ENCODE measurements at places on chromosomes 4 and X.

DNA sequence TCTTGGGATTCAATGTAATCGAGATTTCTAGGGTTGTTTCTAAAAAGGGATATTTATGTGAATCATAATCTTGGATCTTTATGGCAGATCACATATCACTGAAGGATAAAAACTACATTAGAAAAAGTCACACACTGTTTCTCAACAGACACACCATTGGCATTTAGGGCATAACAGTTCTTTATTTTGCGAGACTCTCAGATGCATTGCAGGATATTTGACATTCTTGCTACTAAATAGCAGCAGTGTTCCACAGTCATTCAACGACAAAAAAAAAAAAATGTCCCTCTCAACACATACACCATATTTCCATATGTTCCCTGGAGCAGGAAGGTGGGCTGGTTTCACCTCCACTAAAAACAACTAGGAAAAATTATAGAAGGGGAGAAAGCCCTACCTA lies 243.4 kb upstream of the PCDH18 start:
- no peak for DNase-seq

- DNase-seq: no peak
These were observed 1040.7 kb upstream of the INTU start for GRCh38 chr4:126592088-126592487.

DNA sequence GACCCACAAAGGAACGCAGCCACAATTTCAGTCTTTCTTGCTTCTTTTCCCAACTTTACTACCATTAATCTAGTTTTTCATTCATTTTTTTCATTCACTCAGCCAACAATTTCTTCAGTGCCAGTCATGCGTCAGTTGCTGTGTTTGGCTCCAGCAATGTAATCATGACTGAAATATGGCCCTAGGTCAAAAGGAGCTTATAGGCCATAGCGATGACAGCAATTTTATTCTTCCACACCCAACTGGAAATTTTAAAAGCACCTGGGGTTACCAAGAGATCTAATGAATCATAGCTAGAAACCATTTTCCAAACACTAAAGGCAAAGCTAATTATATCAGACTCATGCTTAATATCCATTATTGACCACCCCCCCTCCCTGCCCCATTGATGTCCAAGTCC lies 29.8 kb upstream of the C1QTNF7 start:
- DNase-seq: no peak

- no peak for DNase-seq
These were observed 21.7 kb upstream of the CXCL8 start for GRCh38 chr4:73718375-73719373.

GRCh38 chr4:40586034-40586433 lies 43.6 kb downstream of the RBM47 start:
- DNase-seq: no peak

DNA sequence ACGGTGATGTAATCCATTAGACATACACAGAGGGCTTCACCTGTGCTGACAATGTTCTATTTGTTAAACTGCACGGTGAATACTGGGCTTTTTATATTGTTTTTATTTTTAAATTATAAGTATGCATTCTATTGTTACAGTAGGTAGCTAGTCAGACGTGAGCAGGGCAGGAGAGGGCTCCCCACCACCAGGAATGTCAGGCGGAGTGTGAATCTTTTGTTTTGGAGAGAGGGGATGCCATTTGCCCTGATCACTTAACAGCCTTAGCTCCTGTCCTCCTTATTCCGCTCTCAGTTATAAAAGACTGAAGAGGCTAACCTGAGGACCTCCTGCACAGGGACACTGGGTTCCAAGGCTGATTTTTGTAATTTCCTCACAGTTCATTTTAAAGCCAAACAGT lies 151.6 kb upstream of the TAPT1 start:
- DNase-seq: no peak

DNA sequence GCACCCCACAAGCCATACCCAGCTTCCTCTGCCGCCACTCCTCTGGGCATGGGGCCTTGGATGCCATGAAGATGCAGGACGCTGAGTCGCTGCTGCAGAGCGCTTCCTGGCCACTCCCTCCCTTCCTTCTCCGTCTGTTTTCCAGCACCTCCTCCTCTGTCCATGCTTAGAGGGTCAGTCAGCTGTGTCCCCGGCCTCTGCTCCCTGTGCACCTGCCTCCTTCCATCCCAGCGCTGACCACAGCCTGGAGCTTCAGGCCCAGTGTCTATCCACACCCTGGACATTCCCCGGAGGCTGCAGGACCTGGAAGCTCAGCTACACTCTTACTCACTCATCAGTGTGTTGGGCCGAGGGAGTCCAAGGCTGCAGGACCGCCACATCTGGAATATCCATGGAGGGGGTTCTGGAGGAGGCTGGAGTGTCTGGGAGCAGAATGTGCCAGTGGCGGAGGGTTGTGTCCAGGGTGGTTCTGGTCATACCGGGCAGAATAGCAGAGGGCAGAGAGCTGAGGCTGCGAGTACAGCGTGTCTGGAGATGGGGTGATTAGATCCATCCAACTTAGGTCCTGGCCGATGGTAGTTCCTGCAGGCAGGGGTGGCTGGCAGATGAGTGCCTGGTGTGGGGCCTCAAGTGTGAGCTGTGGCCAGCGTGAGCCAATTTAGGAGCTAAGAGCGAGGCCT lies 58.6 kb upstream of the ADRA2C start:
- no peak for DNase-seq

DNA sequence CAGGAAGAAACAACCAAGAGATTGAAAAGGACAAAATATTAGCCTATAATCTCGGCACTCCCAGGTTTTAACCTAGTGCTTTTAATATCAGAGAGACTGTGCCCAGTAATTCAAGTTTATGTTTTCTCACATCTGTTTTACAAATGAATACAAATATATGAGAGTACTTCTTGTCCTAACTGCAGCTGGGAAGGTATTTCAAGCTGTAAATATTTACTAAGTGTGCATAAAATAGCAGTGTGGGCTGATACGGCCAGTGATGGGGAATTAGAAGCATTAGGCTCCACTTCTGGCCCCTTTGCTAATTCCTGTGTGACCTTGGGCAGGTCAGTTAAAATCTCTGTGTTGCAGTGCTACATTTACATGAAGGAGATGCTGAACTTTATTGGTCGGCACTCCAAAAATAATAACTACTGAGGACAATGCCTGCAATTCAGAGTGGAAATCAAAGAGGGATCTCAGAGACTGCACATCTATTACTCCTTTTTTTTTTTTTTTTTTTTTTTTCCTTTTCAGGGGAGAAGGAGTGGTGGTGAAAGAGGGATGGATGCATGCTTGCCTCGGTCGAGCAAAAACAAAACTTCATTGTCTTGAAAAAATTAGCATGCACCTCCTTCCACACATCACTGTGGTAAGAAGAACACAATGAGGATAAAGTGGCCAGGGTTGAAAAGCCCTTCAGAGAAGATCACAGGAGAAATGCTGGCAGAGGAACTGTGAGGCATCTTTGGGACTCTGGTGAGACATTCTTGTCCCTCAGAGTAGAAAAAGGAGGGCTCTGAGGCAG lies 44.6 kb upstream of the LNX1 start:
- no peak for DNase-seq

DNA sequence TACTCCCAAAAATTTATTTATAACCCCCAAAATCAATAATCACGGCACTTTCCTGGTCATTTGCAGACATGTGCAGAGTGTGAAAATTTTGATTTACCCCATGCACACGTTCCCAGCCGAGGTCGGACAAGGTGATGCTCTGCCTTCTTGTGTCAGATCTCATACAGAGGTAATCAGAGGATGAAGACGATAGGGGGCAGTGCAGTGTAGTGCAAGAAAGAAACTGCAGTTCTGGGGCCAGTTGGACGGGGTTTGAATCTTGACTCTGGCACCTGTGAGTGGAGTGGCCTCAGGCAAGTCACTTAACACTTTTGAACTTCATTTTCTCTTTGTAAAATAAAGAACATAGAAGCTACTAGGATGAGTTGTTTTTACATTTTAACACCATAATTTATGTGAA lies 88.4 kb downstream of the FRMPD3 start:
- DNase-seq: peak; percentile 49

DNA sequence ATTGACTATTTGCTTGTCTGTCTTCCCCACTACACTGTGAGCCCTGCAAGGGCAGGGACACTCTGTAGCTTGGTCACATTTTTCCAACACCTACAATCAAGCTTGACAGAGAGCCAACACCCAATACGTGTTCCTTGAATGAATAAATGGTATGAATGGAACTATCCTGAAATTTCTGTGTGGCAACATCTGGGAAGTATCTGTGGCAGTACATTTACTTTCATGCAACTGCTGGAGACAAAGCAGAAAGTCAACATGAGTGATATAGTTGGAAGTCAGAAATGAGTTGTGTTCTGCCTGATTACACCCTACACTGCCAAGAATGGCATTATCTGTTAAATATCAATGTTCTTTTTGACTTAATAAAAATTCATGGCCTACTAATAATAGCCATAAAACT lies 343.5 kb upstream of the F9 start:
- no peak for DNase-seq

GRCh38 chr4:136934601-136935000 lies 597.7 kb downstream of the PCDH18 start:
- DNase-seq: no peak

DNA sequence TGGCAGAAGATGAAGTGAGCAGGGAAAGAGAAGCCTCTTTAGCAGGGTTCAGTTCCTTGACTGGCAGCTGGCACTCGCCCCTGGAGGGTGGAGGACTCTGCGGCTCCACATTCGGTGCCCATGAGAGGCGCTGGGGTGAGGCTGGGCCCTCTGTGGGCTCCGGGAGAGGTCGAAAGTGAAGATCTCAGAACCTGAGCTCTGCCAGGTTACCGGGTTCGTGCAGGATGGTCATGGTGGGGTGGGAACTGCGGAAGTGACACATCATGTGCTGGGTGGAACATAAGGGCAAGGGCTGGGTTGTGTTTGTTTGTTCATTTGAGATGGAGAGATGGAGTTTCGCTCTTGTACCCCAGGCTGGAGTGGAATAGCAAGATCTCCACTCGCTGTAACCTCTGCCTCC lies 44.2 kb downstream of the TRIM61 start:
- DNase-seq: no peak

GRCh38 chrX:13109817-13110216 lies 65.4 kb upstream of the FAM9C start:
- DNase-seq: no peak

DNA sequence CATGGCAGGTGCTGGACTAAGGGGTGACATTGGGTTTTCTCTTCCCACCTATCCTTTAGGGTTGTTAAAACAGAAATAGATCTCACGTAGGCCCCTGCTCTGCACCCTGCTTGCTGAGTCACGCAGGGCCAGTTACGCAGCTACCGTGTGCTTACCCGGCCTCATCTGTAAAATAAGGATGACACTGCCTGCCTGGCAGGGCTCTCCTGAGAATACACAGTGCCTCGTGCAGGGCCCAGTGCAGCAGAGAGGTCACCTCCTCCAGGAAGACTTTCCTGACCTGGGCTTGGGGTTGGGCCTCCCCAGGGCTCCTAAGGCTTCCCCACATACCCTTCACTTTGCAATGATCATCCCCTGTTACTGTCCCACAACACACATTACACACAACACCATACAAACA lies 33.6 kb upstream of the JAKMIP1 start:
- no peak for DNase-seq

GRCh38 chr4:56197387-56197786 lies 189.9 kb downstream of the AASDH start:
- no peak for DNase-seq

Data from stimulated activated CD4-positive, alpha-beta T cell treated with anti-CD3 and anti-CD28 coated beads, Interleukin-15, amount 100 ng/mL, for 24 hours (primary cell).